ENCODE measurements at places on chromosomes 11 and 22.

GRCh38 chr11:68441466-68442230, 18.9 kb upstream of the PPP6R3 start:
- DNase-seq, result no peak

DNA sequence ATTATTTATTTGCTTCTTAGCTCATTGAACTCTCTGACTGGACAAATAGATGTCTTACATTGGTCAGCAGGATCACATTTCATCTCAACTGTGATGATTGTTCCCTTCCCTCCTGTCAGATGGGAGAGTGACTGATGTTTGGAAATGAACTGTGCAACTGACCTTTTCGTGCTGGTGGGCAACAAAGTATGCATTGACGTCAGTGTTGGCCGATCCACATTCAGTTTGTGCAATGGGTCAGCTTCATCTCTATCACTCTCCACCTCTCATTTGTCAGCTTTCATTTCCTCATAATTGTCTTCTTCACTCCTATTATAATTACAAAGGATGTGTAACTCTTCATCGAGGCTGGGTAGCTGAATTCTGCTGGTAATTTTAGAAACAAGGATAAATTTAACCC, 71.3 kb downstream of the PPP2R1B start:
- no peak for DNase-seq

DNA sequence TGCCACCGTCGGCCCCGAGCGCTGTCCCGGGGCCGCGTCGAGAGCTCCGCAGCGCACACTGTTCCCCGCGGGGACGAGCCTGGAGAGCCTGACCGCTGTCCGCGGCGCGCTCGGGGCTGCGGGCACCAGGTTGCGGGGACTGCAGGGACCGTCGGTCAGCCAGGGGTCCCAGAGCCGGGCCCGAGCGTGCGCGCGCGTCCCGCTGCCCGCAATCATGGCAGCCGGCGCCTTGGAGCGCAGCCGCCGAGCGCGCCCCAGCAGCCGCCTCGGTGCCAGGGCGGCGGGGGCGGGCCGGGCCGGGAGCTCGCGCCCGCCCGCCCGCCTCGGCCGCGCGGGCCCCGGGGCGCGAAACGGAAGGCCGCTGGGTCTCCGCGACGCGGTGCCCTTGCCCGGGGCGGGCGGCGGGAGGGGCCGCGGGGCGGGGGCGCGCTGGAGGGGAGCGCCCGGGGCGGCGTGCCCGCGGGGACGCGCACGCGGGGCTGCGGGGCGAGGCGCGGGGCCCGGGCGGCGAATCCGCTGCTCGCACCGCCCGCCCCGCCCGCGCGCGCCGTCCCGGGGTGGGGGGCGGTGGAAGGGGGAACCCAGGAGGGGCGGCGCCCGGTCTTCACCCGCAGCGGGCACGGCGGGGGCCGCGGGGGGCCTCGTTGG, 79.4 kb upstream of the PPARA start:
- DNase-seq, result no peak

DNA sequence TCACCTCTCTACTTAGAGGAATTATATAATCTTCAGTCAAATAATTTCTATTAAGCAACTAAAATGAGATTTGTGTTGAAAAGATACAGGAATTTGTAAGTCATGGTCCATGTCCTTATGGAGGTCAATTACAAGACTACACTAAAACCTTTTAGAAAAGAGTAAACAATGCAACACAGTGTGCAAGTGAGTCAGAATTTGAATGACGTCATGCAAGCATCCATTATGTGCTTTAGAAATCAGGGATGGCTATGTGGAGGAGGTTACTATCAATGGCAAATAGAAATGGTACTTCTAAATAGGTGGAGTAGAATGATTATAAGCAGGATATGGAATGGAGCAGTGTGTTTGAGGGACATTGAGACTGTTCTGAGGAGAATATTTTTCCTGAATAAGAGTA, 16.6 kb downstream of the OR10D3 start:
- no peak for DNase-seq

- no peak for DNase-seq
Measured at GRCh38 chr11:108414958-108415357, 52.4 kb downstream of the C11orf65 start.

GRCh38 chr11:128361451-128362020, 225.8 kb downstream of the ETS1 start:
- no peak for DNase-seq

DNA sequence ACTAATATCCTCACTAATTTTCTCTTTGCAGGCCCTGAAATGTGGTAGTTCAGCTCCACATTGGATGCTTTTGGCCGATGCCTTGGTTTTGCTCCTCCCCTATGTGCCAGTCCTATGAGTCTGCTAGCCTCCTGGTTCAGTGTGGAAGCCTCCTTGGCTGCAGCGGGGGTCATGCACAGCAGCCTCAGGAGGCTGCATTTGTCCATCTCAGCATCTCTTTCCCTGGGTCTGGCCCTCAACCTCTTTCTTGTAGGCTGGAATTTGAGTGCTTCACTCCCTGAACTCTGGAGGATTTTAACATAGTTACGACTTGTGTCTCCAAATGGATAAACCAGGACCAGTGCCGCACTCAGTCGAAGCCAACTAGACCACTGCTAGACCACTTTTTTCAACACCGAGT, 34.9 kb downstream of the SCUBE2 start:
- DNase-seq, result no peak

All from stimulated activated CD4-positive, alpha-beta T cell treated with anti-CD3 and anti-CD28 coated beads, TNF-alpha, amount 100 ng/mL, for 48 hours (primary cell).